ENCODE measurements at places on chromosomes 12 and 14.
A peak's percentile ranks its signal among the peaks of the same experiment; 100 is the strongest.

DNA sequence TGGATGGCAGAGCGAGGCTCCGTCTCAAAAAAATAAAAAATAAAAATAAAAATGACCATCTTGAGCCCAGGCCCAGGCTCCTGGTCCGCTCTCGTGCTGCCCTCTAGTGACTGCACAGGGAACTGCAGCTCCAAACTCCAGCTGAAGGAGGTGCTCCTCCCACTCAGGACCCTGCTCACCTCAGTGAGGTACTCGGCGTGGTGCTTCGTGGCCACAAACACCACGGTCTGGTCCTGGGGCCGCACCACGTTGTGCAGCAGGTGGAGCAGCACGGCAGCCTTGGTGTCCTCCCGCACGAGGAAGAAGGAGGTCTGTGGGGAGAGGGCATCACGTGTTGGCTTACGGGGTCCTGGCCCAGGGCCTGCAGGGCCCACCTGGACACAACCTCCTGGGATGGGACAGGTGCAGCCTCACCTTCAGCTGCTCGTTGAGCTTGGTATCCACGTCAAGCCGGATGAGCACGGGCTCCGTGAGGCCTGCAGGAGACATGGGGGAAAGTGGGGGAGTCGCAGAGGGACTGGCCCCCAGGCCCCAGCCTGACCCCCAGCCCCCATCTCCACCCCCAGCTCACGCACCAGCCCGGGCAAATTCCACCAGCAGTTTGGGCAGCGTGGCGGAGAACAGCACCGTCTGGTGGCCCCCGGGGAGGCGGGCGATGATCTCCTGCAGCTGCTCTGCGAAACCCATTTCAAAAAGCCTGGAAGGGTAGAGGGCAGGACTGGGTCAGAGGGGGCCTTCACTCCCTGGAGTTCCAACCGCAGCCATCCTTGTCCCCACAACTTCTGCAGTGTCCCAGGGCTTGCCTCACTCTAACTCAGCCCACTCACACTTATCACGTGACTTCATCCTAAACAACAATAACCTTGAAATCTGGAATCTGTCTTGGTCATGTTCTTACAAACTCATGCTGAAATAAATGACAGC is 10.6 kb downstream of the DDX54 start:
- peak; percentile 59 for DNase-seq

- DNase-seq, result no peak
These were observed 76.2 kb upstream of the FRMD6 start for GRCh38 chr14:51575349-51576116.

DNA sequence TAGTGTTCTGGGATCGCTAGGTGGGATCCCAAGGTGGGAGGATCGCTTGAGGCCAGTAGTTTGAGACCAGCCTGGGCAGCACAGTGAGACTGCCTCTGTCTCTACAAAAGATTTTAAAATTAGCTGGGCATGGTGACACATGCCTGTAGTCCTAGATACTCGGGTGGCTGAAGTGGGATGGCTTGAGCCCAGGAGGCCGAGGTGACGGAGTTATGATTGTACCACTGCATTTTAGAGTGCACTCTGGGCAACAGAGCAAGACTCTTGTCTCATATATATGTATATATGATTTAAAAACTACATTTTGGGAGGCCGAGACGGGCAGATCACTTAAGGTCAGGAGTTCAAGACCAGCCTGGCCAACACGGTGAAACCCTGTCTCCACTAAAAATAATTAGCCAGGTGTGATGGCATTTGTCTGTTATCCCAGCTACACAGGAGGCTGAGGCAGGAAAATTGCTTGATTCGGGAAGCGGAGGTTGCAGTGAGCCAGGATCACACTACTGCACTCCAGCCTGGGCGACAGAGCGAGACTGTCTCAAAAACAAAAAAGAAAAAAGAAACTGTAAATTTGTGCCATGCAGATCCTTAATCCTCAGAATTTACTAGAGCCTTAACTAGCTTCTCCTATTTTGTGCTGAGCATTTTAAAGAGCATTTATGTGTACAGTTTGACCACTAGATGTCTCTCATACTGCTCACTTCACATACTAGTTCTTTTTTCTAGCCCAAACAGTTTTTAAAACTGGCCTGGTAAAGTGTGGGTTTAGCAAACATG is 114.8 kb downstream of the MON2 start:
- DNase-seq, result peak; percentile 71

DNA sequence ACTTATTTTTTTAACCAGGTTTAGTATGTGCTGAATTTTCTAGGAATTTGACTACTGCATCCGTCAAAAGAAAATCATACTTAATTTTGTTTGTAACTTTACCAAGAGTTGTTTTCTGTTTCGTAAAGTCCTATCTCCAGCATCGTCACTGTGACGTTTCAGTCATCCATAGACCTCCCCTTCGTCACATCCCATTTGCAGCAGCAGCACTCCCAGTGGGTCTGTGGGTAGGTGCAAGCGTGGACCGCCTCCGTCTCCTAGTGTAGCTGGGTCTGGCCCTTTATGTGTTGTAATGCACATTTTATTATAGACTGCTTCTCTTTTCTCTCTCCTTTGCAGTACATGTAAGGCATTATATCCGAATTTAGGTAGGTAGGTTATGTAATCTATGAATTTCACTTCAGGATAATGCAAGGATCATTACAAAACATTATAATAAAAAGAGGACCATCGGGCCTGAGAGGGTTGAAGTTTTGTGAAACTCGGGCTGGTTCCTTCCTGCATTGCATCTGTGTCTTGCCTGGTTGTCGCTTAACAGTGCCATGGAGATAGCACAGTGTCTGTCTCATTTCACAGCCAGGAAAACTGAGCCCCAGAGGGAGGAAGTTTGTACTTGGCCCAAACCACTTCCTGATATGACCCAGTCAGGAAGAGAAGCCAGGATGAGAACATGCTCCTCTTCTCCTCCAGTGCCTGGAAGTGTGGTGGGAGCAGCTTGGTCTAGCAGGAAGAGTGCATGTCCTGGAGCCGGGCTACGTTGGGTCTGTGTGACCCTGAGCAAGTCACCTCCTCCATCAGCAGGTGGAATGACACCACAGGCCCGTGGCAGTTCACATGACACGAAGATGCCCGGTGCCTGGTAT is 41.3 kb downstream of the EVL start:
- DNase-seq, result no peak

DNA sequence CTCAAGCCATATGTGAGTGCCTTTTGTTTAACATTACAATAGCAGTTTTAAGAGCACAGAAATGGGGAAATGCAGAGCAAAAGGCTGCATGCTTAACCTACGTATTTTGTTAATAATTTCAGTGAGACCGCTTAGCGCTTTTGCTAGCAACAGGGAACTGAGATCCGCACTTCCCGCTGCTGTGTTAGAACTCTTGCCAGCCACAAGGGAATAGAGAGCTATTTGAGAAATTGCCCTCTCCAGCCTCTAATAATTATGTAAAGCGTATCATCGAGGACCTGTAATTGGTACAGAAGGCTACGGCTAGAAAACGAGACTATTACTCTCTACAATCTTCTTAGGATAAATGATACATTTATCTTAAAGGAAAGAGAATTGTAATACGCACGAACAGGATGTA is 205.2 kb upstream of the GRIP1 start:
- no peak for DNase-seq

DNA sequence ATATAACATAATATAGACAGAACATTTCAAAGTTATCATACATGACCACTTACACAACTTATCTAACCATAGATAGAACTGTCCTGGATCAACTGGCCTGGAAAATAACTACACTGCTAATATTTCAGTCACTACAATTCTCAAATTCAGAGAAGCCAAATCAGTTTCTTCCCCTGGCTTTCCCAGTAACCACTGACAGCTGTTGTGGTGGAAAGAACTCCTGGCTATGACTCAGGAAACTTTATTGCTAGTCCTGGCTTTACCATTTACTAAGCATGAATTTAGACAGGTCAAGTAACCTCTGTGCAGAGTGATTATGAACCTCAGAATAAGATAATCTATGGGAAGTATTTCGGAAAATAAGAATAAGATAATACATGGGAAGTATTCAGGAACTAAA is 244.9 kb upstream of the DIO2 start:
- DNase-seq, result no peak

DNA sequence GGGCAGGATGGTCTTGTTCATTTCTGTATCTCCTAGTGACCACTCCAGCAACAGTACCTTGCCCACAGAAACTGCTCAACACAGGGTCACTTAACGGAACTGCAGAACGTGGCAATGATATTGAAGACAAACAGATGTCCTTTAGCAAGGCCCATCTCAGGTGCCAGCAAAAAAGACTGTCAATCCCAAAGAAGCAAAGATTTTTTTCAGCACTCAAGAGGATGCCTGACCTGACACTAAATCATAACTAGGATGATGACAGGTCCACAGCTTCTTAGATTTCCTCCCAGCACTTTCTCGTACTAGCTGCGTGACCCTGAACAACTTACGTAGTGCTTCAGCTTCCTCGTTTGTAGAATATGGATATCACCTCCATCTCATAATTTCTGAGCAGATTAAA is 39.4 kb downstream of the ATP2B1 start:
- DNase-seq, result no peak

- no peak for DNase-seq
These were observed 111.4 kb upstream of the NAP1L1 start for GRCh38 chr12:76195920-76196319.

- DNase-seq, result no peak
These were observed 100.5 kb downstream of the ALG10B start for GRCh38 chr12:38417101-38417500.

DNA sequence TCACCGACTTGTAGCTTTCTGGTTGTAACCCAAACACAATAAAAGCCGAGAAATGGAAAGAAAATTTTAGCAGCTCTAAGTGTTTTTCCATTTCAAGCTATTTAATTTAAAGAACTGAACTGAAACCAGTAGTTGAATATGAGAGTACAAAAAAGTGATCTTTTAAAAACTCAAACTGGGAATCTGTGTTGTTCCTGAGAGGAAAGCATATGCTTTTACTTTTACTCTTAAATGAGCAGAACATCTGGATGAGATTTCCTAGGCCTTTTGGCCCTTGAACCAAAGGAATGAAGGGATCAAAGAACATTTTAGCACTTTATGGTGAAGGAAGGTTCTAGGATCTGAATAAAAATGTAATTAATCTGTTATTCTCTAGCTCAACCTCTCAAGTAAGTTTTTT is 1.3 kb downstream of the KERA start:
- DNase-seq, result no peak

GRCh38 chr12:79296871-79297270 is 393.9 kb downstream of the PAWR start:
- DNase-seq, result no peak

DNA sequence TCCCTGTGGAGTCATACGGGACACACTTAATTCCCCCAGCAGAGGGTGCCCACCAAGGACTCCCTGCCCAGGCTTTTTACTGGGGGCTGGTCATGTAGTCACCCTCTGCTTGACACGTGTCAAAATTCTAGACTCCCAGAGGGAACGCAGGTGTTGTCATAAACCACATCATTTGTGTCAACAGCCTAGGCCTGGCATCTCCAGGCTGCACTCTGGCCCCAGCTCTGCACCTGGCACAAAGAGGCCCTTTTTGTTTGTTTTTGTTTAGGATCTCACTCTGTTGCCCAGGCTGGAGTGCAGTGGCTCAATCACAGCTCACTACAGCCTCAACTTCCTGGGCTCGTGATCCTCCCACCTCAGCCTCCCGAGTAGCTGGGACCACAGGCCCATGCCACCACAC is 21.1 kb downstream of the BRI3BP start:
- no peak for DNase-seq

DNA sequence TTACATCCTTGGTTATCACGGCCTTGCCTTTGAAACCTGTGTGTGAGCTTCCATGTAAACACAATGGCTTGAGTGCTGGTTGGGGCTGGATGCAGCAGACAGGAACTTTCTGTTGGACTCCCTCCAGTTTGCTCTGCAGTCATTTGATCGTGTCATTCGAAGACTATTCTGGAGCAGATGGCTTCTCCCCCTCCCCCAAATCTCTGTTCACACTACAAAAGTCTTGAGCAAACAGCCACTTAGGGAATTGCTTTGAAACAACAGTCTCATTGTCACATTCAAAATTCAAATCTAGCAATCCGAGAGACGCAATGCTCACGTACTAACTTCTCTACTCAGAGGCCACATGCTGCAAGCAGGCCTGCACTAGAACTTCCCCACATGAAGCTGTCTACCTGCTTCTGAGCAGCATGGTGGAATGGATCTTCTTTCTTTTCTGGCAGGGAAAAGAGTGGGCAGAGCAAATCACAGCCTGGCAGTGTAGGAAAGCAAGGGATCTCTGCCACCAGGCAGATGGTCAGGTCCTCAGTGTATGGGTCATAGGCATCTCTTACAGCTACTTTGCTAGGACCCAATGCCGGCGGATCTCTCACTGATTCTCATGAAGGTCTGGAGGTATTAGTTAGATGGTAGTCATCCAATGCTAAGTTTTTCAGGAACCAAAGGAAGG is 214.2 kb downstream of the PPM1H start:
- no peak for DNase-seq

DNA sequence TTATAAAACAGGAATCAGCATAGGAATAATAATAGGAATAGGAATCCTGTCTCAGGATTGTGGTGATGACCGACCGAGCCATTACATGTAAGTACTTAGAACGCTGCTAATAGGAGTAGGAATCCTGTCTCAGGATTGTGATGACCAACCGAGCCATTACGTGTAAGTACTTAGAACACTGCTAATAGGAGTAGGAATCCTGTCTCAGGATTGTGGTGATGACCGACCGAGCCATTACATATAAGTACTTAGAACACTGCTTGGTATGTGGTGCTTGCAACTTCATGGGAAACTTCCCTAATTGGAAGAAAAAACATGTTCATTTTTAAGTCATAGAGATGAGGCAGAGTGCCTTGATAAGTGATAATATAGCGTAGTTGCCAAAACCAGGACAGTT is 30.0 kb downstream of the ELK3 start:
- DNase-seq, result no peak

DNA sequence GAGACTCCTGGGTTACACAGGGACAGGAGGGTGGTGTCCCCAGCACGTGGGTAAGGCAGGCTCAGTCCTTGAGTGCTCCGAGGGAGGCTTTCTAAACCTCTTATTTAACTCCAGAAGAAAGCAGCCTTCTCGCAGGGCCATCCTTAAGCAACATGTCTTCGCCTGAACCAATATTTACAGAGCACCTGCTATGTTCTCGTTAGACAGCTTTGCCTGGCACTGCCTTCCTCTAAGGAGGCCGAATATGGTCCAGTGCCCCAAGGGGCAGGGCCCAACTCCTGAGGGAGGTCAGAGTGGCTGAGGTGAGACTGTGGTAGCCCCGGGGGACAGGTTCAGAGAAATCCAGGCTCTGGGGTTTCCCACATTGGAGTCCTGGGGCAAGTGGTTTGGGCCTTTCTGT is 2.1 kb upstream of the SCARB1 start:
- DNase-seq, result no peak

DNA sequence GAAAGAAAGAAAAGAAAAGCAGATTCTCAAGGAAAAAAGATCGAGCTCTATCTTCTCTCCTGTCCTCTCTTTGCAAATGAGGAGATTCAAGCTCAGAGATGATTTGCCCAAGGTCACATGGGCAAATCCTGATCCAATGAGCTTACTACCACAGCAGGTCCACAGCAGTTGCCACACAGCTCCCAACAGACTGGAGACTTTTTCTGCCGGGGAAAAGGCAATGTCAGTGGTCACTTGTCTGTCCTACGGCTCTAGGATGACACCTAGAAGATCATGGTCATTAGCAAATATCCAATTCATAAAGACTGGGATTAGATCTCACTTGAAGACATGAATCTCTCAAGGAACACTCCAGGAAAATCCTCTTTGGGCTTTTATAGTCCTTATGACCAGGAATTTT is 58.8 kb downstream of the TTC7B start:
- no peak for DNase-seq

Measured in LoVo (cell line).